ENCODE measurements at places on chromosomes 7 and 10. TPM values are rescaled to one million over a fixed set of nuclear protein-coding genes. Genes with fewer than 3 reads are reported as not detected.
A peak's percentile ranks its signal among the peaks of the same experiment; 100 is the strongest.

Gene LSM5
- 21.2 TPM for total RNA-seq

Gene OR2A5
- not detected for total RNA-seq

DNA sequence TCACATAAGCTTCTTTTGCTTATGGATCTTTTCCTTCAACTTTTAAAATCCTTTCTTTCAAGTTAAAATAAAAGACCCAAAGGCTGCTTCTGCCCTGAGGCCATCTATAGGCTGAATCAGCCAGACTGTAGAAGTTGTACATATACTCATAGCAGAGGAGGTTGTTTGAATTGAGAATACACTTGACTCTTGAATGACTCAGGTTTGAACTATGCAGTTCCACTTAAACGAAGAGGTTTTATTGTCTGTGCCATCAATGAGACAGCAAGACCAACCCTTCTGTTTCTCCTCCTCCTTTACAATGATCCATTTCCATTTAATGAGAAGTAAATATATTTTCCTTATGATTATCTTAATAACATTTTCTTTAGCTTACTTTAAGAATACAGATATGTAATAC lies 5.8 kb downstream of the ZNF365 start:
- H3K27ac ChIP-seq: no peak overlapping the region
- H3K36me3 ChIP-seq: no peaks in the 10 kb centered on the region
- DNase-seq: no peak
- H3K4me3 ChIP-seq: no peak overlapping the region
- H3K27me3 ChIP-seq: no peaks in the 10 kb centered on the region

DNA sequence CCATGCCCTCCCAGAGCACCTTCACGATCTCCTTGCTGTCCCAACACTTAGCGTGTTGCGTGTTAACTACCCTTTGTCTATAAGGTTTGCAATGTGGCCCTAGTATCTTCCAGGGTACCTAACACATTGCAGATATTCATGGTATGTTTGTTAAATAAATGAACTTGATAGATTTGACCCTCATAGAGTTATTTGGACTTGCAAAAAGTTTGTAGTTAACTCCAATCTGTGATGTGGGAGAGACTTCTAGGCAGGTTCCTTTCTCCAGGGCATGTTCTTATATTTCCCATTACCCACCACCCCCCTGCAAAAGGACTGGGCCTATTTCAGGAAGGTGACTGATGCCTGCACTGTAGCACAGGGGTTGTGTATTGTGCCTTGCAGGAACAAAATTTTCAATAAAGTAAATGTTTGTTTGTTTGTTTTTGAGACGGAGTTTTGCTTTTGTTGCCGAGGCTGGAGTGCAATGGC lies 612 bp downstream of the HILPDA start:
- H3K27ac ChIP-seq: peak overlapping the region; percentile 26
- no peaks in the 10 kb centered on the region for H3K27me3 ChIP-seq
- H3K4me1 ChIP-seq: peaks cover 33% of the 10 kb centered on the region
- H3K4me3 ChIP-seq: peak overlapping the region; percentile 61

DNA sequence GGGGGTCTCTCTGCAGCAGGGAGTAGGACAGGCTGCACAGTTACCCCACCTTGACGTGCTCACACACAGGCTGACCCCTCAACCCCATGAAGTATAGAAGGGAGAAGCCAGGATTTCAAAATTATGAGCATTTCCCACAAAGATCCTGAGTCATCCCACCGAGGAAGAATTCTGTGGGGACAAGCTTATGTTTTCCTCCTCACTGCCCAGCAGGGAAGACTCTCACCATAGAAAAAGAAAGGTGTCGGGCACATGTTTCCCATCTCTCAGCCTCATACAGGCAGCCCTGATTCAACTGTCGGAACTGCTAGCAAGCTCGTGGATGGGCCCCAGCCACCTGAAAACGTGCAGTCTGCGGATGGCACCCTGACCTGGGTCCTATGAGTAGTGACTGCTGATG lies 499.7 kb upstream of the MKI67 start:
- no peak for DNase-seq
- no peaks in the 10 kb centered on the region for H3K4me1 ChIP-seq
- H3K27me3 ChIP-seq: no peaks in the 10 kb centered on the region

Gene ZC3HAV1L
- total RNA-seq: 2.3 TPM

DNA sequence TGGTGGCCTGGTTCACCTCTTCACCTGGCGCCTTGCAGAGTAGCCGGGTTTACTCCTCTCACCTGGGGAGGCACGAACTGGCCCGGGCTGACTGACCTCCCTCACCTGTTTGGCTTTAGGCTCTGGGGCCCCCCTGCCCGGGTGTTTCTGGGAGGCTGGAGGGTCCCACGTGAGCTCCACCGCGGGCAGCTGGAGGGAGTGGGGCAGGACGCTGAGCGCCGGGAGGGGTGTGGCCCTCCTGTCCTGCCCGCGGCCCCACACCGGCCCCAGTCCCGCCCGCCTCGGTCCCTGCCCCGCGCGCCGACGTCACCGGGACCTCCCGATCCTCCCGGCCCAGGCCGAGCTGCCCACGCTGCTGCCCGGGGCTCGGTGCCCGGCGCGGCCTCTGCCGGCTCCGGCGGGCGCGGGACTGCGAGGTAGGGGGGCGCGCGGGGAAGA lies at the start of gene AMZ1:
TSS of gene AMZ1 (plus strand) at position 322 of the 438 bp plus-strand sequence. CDS start 12,250 bp downstream, outside the sequence.
- H3K4me3 ChIP-seq: no peak within 1 kb of the TSS
- H3K27me3 ChIP-seq: peaks cover 33% of the 10 kb centered on the region
- peaks cover 35% of the 10 kb centered on the region for H3K4me1 ChIP-seq
- DNase-seq: no peak
- no peak within 1 kb of the TSS for H3K27ac ChIP-seq
- no peaks in the 10 kb centered on the region for H3K36me3 ChIP-seq

GRCh38 chr7:26426096-26426495 lies 134.4 kb downstream of the SNX10 start:
- no peak overlapping the region for H3K4me3 ChIP-seq
- no peaks in the 10 kb centered on the region for H3K4me1 ChIP-seq
- no peaks in the 10 kb centered on the region for H3K36me3 ChIP-seq
- DNase-seq: no peak
- H3K27me3 ChIP-seq: no peaks in the 10 kb centered on the region
